ENCODE measurements at places on chromosomes 16 and 17.
A peak's percentile ranks its signal among the peaks of the same experiment; 100 is the strongest.

GRCh38 chr17:29560316-29560715 is 6.5 kb downstream of the ABHD15 start:
- peak; percentile 87 for DNase-seq

- no peak for DNase-seq
These were observed 21.5 kb downstream of the IRX5 start for GRCh38 chr16:54952195-54952594.

DNA sequence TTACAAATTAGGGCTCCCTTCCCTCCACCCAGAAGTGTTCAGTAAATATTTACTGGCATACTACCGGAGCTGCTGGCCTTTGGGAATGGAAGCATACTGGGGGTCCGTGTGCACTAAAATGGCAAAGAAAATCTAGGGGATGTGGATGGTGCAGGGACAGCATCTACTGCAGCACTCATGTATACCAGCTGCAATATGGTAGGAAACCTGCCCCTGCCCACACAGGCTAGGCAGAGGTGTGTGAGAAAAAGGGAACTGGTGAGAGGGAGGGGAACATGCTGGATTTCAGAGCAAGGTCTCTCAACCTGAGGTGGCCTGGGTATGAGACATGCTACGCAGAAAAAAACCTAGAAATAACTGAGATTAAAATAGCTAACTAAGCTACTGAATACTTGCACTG is 145.4 kb downstream of the CDH13 start:
- no peak for DNase-seq

- no peak for DNase-seq
These were observed 11.0 kb upstream of the PMFBP1 start for GRCh38 chr16:72182976-72183375.

DNA sequence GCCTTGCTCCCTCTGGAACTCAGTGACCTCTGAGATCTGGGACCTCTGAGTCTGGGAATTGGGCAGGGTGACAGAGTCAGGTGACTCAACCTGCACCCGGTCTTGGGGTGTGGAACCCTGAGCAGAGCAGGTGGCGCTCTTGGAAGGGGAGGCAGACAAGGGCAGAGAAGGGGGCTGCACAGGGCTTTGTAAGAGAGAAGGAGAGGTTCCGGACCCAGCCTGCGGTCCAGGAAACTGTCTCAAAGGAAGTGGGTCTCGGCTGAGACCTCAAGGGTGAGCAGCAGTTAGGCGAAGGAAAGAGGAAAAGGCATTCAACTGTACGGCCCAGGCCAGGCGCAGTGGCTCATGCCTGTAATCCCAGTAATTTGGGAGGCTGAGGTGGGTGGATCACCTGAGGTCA is 10.0 kb upstream of the RIPOR1 start:
- DNase-seq, result no peak

DNA sequence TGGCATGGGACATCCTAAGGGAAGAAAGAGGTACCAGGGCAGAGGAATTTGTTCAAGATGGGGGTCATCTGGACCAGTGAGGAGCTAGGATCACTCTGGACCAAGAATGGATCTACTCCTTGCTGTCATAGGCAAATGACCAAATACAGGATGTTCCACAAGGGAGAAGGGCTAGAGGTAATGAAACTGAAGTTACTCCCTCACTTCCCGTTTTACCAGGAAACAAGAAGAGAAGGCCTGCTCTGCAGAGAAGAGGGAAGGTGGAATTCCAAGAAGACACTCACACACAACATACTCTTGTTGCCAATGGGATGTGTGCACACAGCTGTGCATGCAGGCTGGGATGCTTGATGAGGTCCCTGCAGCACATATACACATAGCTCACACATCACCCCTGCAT is 38.6 kb downstream of the NEUROD2 start:
- DNase-seq, result no peak
